PC-9 (cell line): ENCODE measurements at places on chromosomes 7 and 10. TPM values are rescaled to one million over a fixed set of nuclear protein-coding genes. Genes with fewer than 3 reads are reported as not detected.

DNA sequence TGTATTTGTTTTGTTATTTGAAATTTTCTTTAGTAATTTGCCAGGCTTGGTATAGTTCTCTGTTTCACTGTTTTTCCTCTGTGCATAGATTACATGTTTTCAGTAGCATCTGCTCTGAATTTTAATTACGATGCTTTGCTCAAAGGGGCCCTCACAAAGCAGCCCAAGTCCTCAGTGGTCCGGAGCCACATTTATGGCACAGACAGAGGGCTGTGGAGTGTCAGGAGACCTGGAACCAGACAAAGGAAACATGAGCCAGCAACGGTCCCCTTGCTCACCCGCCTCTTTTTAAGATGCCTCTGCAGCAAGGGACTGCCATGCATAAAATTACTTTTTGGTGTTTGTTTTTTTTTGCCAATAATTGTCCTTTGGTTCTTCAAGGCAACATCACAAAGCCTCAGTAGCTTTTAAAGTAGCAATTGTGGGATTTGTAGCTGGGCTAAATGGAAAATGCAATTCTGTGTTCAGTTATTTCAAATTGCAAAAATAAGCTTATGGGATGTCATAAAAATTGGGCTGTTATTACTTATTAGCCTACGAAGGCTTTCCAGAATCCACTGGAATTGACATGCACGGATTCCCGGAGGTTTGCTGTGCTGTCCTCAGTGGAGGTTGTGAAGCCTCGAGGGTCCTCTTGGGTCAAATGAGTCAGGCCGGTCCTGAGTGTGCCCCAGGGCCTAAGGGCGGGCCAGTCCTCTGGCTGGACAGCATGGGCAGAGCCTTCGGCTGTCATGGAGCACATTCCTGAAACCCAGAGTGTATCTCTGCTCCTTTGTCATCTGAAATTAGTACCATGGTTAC, 422.8 kb downstream of the GLRX3 start:
- no peak for DNase-seq

BTBD16 gene
- total RNA-seq = 0.28 and 0.37 TPM in 2 replicates

DNA sequence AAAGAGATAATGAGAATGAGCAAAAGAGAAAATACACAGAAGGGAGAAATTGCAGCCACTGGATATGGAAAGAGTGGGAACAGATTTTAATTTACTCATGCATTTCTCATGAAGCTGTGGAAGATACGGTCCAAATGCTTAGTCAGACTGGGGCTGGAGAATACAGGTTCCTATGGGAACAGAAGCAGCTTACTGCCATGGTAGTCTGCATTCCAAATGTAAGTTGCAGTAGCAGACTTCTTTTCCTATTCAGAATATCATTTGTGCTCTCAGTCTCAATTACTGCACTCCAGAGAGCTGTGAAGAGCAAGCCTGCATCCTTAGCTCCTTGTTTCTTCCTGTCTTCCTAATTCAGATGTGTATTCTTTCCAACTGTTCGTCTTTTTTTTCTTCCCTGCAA, 190.8 kb upstream of the TMEM196 start:
- DNase-seq = no peak

DNA sequence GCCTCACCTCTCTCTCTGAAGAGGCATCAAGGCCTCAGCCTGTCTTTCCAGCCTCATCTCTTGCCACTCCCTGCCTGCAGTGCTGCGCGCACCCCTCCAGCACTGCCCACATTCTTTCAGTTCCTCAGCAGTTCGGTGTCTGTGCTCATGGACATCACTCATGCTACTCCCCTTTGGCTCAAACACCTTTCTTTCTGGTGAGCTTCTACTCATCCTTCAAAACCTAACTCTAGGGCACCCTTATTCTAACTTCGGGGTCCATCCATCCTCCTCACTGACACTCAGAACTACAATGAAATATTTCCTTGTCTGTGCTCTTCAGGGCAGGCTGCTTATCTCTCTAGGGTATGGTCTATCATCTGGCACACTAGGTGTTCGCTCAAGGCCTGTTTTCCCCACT, 169.9 kb upstream of the BMPER start:
- DNase-seq = no peak

NPY4R2 gene
- not detected in 2 replicates for total RNA-seq

CLCN1 gene
- 0.15 TPM in 1 of 2 replicates, not detected in the other for total RNA-seq

MRLN gene
- not detected in 2 replicates for total RNA-seq

DNA sequence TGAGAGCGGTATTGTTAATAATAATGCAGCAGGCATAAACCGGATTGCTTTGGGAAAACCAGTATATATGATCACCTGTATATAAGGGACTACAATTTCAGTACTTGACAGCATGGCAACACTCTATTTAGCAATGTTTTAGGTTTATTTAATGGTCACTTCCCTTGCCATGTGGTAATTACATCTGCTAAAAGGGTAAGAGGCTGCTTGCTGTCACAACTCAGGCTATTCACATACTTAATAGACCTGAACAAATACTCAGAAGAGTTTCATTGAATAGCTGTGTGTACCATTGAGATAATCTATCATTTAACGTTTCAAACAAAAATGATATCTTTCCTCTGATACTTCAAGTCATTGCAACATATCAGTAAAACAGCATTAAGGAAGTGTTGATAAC, 90.1 kb downstream of the PCDH15 start:
- no peak for DNase-seq

- no peak for DNase-seq
Observed at GRCh38 chr7:6558837-6559236, 7.6 kb upstream of the GRID2IP start.

PPIF gene
- total RNA-seq = 171 and 203 TPM in 2 replicates

POMZP3 gene
- total RNA-seq = 12.0 and 14.7 TPM in 2 replicates

DNA sequence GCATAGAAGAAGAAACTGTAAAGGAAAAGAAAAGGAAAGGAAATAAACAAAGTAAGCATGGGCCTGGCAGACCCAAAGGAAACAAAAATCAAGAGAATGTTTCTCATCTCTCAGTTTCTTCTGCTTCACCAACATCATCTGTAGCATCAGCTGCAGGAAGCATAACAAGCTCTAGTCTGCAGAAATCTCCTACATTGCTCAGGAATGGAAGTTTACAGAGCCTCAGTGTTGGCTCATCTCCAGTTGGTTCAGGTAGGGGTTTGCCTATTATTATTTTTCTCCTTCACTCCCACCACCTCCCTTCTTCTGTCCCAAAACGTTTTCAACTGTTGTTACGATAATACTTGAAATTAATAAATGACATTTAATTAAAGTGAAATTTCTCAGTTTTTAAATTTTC, 139.6 kb downstream of the MLLT10 start:
- no peak for DNase-seq

GRCh38 chr10:33073641-33074415, 115.8 kb upstream of the ITGB1 start:
- DNase-seq = no peak

GRCh38 chr10:81479316-81479715, 395.7 kb upstream of the NRG3 start:
- no peak for DNase-seq

DNA sequence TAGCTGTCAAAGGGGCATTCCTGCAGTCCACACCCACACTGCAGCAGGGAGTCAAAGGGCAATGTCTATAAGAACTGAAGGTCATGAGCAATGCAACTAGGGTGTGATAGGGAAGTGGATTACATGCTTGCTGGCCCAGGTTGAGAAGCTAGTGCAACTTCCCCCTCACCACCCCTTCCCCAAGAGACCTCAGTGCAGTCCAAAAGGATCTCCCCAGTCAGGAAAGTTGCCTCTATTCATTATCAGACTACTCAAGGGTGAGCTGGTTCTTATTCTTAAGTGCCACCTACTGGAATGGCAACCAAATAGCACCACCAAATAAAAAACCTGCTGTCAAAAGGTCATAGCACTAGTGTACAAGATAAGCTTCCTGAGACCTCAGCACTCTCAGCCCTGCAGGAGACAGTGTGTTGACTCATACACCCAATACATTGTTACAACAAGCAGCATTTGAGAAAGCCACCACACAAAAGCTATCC, 28.2 kb downstream of the MTERF1 start:
- peak; percentile 41 for DNase-seq

- no peak for DNase-seq
Observed at GRCh38 chr7:38465956-38466355, 165.2 kb downstream of the AMPH start.

FBXO24 gene
- 2.7 and 4.6 TPM in 2 replicates for total RNA-seq

SLC13A1 gene
- total RNA-seq = not detected in 2 replicates

FAM131B gene
- total RNA-seq = 0.65 and 0.80 TPM in 2 replicates

DNA sequence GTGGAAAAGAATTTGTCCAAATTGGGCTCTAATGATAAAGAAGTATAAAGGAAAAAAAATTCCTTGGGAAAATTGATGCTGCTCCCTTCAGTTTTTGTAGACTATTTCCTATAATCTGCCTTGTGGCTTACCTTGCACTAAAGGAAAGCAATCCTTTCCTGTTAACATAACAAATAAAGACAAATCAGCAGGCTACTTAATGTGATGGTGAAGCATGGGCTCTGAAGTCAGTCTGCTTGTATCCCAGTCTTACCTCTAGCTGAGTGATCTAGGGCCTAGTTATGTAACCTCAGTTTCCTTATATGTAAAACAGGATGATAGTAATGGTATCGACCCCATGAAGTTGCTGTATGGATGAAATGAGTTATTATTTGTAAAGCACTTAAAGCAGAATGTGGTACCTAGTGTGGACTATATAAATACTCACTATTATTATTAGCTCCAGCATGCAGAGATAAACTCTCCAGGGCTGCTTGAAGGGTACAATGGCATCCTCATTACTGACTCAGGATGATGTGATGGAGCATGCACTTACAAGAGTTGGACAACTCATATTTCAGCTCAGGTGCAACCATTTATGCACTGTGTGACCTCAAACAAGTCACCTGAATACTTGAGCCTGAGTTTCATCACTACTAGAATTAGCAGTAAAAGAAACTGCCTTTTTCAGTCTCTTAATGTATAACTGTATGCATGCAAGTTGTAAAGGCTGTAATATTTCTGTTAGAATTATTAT, 156.1 kb downstream of the DKK1 start:
- DNase-seq = no peak

DNA sequence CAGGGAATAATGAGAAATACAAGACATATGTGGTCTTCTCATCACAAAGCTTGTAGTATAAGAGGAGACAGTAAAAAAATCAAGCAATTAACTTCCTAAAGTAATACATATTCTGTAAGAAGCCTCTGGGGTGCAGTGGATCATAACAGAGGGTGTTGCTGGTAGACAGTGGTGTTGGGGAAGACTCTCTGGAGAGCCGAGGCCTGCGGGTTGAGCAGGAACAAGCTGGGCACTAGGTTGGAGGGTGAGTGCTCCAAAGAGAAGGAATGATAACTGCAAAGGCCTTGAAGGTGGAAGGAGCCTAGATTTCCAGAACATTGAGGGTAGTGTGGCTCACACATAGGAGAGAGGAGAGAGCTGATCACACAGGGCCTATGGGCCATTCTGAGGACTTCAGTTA, 1.5 kb downstream of the GIMAP4 start:
- DNase-seq = no peak

DNA sequence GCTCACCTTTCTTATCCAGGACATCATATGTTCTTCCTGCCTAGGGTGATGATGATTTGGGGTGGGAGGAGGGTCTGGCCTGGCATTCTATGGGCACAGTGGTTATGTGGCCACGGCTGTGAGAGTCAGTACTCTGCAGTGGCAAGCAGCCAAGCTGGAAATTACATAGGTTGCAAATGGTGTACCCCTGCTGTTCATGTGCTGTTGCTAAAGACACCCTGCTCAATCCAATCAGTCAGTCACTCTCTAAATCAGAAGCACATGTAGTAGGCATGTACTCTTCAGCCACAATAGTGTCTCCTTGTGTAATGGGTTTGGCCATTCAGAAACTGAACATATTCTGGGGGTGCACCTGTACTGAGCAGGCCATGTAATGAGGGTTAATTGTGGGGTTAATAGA, 449.1 kb upstream of the ANKRD30A start:
- no peak for DNase-seq

ITIH5 gene
- total RNA-seq = not detected in 2 replicates

DNA sequence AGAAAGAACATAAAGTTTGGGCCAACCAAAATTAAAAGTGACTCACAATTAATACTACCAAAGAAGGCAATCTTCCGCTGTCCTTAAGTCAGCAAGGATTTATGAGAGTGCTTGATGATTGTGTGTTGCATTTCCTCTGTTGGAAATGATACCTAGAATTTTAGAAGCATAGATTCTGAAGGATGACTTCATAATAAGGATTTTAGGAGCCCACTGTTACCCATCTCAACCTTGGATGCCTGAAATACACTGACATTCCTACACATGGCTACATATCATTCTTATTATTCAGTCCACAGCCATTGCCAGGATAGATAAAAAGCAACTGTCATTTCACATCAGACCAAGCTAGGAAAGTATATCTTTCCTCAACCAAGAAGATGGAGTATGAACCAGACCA, 823.8 kb downstream of the LRMDA start:
- no peak for DNase-seq

DNA sequence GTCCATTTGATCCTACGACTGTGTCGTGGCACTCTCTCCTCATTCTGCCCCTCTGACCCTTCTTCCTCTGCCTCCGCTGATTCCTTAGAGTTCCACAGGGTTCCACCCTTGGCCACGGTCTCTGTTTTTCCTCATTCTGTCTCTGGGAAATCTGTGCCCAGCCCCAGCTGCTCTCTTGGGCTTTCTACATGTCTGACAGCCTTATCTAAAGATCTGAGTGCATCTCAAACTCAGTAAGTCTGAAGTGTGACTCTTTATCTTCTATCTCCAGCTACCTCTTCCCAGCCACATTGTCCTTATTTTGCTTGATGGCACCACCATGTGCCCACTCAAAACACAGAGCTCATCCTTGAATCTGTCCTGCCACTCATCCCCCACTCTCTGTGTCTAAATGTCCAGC, 62.1 kb upstream of the AQP1 start:
- DNase-seq = no peak

GRCh38 chr10:83222832-83223742, 916.2 kb upstream of the GHITM start:
- DNase-seq = no peak

POM121C gene
- total RNA-seq = 49.2 and 53.3 TPM in 2 replicates

DNA sequence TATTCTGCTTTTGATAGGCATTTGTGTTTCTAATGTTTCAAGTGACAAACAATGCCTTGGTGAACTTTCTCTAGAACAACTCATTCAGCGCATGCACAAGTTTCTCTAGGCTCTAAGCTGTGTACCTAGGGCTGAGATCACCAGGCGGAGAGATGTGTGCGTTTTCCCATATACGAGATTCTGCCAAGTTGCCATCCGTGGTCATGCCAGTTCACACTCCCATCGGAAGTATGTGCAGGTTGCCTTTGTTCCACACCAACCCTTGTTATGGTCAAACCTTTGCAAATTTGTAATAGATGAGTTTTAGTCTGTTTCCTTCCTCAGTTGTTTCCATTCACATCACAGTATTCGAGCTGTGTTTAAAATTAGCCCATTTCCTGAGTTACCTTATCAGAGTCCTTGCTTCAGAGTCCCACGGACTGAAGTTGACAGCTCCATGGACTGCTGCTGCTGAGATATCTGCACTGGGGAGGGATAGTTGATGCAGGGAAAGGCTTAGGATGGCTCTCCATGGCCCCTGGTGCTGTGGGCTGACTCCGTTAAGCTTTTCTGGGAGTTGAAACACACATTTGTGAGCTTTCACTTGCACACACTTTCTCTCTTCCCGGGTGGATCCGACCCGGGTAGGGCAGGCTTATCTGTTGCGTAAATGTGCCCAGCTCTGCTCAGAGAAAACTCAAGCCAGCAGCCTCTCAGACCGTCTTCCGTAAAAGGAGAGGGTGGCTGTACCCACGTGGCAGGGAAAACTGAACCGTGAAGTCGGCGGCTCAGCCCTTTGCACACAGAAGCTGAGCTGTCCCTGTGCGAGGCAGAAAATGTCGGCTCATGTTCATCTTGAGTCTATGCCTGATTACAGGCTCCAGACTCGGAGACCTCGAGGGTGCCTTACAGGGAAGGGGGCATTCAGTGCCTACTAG, 49.4 kb downstream of the HK1 start:
- peak; percentile 56 for DNase-seq
